ENCODE measurements at places on chromosomes 1 and 21.

- no peak for DNase-seq
Measured at GRCh38 chr1:109369167-109369746, 28.5 kb downstream of the SORT1 start.

DNA sequence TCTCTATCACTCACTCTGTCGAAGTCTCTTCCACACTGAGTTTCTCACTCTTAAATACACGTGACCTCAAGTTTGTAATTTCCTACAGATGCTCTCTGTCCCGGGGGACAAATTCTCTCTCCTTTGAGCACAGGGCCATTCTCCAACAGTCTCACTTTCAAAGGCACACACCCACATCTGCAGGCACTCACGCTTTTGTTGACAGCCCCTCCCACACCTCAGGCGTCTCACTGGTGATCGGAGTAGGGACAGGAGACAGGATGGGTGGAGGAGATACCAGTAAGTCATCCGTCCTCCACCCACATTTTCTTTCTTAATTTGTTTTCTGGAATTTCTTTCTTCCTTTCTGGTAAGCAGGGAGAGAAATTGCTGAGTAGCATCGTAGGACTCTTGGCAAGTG lies 40.6 kb upstream of the GREM2 start:
- no peak for DNase-seq

GRCh38 chr1:47713333-47713953 lies 275.6 kb downstream of the FOXD2 start:
- no peak for DNase-seq

DNA sequence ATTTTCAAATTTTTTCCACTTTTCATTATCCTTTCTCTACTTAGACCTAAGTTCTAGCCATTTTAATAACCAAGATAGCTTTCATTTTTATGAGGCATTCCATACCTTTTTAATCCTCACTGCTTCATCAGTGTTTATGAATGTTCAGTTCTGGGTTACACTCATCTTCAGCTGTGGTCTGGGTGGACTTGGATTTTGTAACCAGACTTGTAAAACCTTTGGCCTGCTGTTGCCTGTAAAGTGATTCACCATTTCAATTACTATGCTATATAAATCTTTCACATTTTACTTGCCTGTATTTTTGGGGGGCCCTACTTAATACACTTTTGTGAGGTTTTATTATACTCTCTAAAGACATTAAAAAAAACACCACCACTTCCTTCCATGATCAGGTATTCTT lies 46.2 kb downstream of the USP25 start:
- no peak for DNase-seq

DNA sequence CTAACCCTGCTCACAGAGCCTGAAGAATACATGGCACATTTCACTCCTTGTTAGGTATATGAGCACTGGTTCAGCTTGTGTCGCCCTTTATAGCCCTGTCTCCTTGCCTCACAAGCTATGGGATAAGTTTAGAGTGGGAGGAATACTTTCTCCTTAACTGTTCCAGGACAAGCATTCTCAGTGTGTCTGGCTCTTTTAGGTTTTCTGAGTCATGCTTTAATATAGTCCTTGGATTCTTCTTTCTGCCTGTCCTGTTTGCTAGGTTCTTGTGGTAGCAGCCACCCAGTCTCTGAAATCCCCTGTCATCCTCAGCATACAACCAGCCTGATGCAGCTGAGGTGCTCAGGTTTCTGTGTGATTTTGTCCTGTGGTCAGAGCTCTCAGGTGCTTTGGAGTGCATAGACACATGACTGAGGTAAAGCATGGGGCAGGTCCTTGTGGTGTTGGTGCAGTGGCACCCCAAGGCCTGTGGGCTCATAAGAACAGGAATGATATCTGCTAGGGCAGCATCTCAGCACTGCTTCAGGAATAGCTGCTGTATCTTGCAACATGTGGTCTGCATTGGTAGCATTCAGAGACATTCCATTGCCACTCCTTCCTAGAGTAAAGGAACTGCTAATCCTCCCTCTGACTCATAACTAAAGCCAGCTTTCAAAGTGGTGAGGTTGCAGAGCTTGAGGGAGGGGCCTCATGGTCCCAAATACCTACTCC lies 14.2 kb upstream of the CASQ2 start:
- DNase-seq = no peak

GRCh38 chr1:232316864-232317263 lies 313.1 kb downstream of the SIPA1L2 start:
- no peak for DNase-seq

DNA sequence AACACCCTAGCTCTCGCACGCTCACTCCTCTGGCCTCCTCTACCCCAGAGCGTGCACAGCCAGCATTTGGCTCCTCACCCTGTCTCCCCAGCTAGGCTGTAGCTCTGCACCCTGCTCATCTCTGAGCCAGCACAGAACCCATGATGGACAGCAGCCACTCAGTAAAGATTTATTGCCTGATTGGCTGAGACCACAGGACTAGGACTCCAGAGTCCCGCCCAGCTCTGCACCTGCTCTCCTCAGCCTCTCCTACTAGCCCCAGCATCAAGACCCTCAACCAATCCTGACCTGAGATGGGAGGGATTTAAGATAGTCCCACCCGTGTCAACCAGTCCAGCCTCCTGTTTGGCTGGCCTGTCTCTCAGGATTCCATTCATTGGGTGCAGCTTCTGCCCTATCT lies 9.3 kb downstream of the C1QB start:
- DNase-seq = no peak

DNA sequence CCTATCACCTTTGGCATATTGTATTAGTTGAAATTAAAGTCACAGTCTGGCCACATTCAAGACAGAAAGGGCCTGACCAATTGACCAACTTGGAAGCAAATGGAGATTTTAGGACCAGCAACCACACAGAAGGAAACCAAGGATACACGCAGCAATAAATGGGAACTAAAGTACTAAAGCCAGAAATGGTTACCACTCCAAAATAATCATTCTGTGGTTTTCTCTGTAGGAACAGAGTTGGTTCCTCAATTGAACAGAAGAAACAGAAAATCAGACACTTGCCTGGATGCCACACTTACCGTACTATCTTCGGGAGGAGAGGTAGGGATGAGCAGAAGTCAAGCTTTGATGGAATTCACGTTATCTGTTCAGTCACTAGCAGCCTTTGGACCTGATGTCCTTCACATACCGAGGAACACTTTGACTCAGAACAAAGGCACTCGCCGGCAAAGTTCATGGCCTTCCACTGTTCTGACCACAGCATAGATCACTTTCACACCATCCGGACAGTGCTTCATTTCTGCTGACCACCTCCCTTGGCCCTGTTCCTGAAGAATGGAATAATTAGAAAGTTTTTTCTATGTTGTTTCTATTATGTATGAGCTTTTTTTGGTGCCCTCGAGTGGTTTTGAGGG lies 96.9 kb downstream of the LPAR3 start:
- no peak for DNase-seq

- peak; percentile 70 for DNase-seq
Measured at GRCh38 chr21:41612674-41613532, 104.9 kb upstream of the TMPRSS2 start.

GRCh38 chr21:42356650-42357049 lies 5.9 kb upstream of the TFF2 start:
- no peak for DNase-seq

DNA sequence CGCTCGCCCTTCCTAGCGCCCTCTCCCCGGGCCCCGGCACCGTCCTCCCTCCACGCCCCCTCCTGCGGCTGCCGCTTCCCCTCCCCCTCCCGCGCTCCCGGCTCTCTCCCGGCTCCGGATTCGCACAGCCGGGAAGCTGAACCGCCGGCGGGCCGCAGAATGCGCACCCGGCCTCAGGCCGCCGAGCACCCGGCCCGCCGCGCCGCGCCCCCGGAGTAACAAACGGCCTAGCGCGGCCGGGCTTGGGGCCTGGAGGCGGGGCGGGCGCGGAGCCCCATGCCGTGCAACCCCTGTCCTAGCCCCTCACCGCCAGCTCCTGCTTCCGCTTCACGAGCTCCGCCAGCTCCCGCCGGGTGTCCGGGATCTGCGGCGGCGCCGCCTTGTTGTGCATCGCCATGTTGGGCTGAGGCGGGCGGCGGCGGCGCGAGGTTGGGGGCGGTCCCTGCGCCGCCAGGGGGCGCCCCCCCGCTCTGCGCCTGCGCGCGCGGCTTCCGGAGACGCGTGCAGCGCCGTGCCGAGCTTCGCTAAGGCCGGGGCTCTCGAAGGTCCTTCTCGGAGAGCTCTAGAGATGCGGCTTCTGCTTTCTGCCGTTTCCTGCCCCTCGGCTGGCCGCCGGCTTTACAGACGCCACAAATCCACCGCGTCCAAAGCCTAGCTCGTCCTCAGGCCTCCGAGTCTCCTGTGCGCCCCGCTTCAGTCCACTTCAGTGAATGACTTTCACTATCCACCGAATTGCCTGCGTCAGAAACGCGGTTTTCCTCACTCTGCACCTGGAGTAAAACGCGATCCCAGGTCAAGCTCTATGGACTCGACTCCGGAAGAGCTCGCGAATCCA lies at the start of gene MEAF6:
Gene MEAF6, minus strand, starts transcription at position 417 of the 835 bp plus-strand sequence. Its CDS starts 20 bp downstream, at position 397.
- DNase-seq = peak; percentile 94

DNA sequence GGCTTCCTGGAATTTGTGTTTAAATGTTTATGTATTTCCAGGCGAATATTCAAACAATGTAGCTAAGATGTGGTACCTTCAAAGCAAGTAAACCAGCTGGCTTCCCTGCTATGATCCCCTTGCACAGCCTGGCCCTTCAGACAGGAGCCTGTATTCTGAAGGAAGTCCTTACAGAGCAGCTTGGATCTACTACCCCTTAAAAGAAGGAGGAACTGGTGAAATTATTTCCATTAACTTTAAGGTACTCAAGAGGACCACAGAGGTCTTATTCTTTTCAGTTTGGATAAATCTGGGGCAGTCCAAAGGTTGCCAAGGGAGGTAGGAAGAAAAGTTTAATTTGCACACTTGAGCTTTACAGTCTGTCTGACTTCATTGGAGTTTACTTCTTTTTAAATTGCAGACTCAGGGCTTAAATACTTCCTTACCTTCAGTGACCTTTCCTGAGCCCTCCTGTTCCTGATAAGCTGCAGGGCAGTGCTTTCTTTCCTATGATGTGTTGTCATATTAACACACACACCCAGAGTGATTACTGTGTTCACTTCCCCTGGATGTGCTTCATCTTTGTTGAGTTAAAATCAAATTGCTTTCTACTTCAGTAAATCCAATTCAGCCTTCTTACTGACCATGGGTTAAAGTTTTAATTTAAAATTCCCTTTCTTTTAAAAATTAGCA lies 40.5 kb downstream of the DISC1 start:
- no peak for DNase-seq

DNA sequence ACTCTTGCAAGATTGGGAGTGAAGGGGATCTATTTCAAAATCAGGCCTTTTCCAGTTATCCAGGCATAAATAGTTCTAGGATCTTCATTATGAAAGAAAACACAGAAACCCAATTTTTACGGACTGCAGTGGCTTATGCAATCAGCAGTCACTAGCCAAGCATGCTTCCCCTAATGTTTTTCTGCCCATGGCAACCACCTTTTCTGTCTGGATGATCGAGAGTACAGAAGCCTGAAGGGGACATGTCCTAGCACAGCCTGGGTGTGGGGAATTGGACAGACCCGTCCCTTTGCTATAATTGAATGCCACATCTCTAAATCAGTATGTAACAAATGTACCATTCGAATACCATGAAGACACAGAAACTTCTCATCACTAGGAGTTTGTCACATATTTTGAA lies 29.8 kb upstream of the NCAM2 start:
- DNase-seq = no peak

GRCh38 chr1:232597721-232598120 lies 32.2 kb downstream of the SIPA1L2 start:
- no peak for DNase-seq

- DNase-seq = no peak
Measured at GRCh38 chr21:41482301-41482700, 25.7 kb downstream of the TMPRSS2 start.

DNA sequence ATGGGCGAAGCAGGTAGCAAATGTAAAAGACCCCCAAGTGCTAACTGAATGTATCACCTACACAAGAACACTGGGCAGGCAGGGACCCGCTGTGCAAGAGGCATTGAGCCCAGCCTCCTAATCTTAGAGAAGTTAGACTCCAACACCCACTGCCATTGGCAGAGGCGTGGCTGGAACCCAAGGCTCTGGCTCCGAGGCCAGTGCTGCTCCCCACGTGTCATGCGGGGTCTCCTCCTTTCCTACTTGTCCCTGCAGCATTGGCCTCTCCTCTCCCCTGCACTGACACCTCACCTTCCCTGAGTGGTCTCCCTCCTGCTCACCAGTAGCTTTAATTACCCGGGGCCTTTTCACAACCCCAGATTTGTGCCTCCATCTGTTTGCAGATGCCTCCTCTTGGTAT lies 107.0 kb downstream of the GALNT2 start:
- no peak for DNase-seq

- no peak for DNase-seq
Measured at GRCh38 chr1:15276691-15277446, 29.8 kb downstream of the FHAD1 start.

GRCh38 chr1:44591381-44591780 lies 82.9 kb downstream of the TMEM53 start:
- DNase-seq = no peak

DNA sequence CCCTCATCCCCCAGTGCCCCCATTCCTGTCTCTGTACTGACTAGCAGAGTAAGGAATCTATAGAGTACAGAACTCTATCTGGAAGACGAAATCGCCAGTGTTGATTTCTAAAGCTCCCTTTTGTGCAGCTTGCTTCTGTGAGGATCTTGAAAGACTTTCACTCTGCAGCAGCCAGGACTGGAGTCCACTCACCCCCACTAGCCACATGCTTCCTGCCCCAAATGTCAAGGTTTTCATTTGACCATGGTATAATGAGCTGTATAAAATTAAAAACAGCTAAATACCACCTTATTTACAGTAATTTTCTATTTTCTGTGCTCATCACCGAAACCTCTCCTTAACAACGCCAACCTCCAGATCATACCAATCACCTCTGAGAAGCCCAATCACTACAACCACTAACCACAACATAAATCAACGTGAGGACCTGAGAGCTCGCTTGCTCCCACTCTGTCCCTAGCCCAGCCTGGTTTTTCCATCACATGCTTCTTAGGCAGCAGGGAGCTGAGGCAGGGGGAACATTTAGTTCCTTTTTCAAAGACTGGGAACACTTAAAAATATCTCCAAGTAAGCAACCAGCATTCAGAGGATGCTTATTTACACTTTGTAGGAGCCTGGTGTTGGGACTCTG lies 56.1 kb upstream of the IRF2BP2 start:
- no peak for DNase-seq

- DNase-seq = no peak
Measured at GRCh38 chr21:15004721-15005370, 60.0 kb downstream of the NRIP1 start.

Measured in GM13976 (cell line).